ENCODE measurements at places on chromosomes 11 and 22.
A peak's percentile ranks its signal among the peaks of the same experiment; 100 is the strongest.

DNA sequence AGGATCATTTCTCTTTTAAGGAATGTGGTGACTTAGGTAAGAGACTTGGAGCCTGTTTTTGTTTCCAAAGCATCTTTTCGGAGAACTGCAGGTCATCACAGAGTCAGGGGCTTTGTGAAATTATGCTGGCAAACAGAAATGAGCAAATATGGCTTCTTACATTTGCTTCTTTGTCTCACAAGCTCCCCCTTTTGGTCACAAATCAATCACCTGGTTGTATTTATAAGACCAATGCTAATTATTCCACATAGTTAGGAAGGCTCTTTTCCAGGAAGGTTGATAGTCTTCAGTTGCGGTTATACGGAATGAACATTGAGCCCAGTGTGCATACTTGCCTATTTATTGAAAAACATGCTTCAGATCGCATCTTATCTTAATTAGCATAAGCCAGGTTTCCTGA, 34.6 kb upstream of the CEP126 start:
- DNase-seq: no peak

GRCh38 chr11:108698844-108699642, 34.2 kb downstream of the DDX10 start:
- no peak for DNase-seq

DNA sequence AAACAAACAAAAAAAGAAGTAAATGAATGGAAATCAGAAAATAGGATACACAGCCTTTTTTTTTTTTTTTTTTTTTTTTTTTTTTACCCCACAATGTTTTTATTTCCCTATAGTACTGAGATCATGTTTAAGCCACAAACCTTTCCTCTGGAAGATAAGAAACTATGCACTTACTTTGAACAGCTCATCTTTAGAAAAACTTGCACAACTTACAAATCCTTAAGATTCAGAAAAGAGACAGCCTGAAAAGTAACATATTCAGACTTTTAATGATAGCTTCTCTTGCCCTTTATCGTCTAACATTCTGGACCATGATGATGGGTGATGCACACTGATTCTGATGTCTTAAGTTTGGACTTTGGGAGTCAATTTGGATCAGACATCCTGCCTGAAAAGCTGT, 80.3 kb downstream of the TNRC6B start:
- DNase-seq: no peak

DNA sequence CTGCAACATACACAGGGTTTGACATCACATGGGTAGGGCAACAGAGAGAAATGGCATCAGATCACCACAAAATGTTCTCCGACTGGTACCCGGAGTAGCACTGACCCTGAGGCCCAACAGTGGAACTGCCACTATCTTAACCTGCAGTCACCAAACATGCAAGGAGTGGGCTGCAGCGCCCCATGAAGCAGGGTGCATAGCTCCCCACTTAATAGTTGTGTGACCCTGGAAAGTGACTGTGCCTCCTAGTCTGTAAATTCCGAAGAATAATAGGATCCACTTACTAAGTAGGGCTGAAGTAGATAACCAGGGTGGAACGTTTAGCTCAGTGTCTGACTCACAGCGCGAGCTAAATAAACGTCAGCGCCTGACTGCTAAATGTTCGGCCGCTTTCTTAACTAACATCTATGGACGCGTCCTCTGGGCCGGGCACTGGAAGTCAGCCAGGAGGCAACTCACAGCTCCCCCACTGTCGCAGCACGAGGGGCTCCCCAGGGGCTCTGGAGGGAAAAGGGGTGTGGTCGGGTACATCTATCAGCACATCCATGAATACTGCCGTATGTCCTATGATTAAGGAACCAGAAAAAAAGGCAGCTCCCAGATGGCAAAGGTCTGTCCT, 777 bp downstream of the LTO1 start:
- DNase-seq: no peak

DNA sequence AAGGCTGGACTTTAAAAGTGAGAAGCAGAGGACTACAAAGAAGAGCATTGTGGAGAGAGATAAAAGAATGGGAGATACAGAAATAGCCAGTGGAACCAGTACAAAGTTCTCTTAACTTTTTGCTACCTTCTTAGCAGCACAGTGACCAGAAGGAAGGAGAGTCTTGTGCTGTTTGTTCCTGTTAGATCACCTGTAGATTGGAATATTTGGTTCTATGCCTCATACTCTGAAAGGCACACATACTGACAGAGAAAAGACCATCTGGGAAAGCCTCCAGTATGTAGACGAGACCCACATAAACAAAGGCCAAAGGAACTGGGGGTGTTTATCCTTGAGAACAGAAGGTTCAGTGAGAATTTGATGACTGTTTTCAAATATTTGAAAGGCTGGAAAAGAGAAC, 18.7 kb downstream of the RNF141 start:
- DNase-seq: no peak

DNA sequence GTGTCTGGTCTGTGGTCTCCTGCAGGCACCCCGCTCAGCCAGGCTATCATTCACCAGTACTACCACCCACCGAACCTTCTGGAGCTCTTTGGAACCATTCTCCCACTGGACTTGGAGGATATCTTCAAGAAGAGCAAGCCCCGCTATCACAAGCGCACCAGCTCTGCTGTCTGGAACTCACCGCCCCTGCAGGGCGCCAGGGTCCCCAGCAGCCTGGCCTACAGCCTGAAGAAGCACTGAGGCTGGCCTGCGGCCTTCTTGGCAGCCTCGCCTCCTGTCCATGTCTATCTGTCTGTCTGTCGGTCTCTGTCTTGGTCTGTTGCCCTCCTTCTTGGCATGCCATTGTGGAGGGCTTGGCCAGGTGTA, 27.9 kb downstream of the INCENP start:
- DNase-seq: no peak

- DNase-seq: no peak
These were observed 106.1 kb upstream of the CLMP start for GRCh38 chr11:123301013-123301591.

GRCh38 chr11:5597953-5598352, 1.5 kb downstream of the TRIM6 start:
- no peak for DNase-seq

- DNase-seq: no peak
These were observed 12.9 kb upstream of the RHOD start for GRCh38 chr11:67043572-67044349.

DNA sequence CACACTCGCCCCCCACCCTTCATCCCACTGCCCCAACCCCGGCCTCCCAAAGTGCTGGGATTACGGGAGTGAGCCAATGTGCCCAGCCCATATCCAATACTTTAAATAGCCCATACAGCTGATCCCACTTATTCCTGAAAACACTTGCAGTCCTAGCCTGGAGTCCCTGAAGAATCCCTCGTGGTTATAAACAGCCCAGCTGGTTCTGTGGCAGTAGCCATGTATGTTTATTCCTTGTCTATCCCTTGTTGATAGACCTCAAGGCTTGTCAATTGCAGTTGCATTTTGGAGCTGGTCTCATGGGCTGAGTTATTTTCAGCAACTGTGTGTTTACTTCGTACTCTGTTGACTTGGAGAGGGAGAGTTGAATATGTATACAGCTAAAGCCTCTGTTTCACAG, 21.5 kb upstream of the PAFAH1B2 start:
- DNase-seq: no peak

GRCh38 chr11:110433393-110434333, 3.9 kb downstream of the FDX1 start:
- DNase-seq: no peak

GRCh38 chr11:119537306-119538253, 114.6 kb upstream of the THY1 start:
- DNase-seq: no peak

DNA sequence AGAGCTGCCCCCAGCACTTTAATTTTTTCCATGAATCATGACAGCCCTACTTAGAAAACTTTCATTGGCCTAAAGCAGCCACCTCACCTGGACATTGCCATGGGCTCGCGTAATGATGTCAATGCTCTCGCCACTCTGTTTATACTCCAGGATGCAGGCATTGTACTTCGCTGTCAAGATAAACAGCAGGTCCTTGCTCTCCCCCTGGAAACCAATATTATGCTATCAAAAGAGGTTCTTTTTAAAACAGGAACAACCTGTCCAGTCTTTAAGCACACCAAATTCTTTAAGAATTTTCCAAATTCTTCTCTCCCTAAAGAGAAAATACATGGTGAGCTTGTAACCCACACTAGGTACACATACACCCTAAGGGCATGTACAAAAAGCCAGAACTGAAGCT, 3.0 kb downstream of the DDB1 start:
- no peak for DNase-seq

DNA sequence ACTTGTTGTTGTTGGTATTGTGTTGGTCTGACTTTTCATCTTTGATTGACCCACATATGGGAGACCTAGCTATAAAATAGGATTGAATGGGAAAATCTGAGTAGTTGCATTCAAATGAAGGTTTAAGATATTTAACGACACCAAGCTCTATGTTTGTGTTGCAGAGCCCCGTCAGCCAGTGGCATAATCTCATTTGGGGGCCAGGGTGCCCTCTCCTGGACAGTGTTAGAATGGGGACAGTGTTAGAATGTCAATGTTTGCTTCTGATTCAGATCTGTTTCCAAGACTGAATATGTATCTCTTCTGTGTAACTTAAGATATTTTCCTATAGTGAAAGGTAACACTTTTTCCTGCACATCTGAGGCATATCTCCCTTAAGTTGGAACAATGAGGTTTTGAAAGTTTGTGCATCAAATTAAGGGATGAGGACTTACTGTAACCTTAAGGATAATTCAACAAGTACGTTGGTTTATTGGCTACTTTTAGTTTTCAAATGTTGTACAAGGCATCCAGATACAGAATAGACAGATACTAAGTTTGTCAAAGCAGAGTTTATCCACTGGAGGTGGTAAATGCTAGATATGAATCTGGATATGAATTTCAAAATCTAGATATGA, 5.3 kb upstream of the OR52M1 start:
- peak; percentile 53 for DNase-seq

GRCh38 chr11:124442442-124442841, 3.1 kb downstream of the OR8B8 start:
- no peak for DNase-seq

DNA sequence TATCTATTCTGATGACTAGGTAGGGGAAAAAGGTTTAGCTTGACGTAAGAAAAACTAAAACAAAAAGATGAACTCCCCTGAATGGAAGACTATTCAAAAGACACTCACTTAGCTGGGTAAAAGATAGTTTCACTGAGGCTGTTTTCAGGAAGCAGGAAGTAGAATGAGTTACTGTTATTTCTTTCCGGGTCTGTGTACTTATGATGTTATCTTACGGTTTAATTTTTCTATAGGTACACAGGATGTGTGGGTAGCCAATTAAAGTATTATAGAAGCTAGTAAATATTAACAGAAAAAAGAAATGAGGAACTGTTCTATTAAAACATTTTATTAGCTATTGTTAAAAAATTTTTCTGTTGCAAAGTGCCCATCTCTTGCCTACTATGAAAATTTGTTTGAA, 45.8 kb upstream of the MMP7 start:
- DNase-seq: no peak

DNA sequence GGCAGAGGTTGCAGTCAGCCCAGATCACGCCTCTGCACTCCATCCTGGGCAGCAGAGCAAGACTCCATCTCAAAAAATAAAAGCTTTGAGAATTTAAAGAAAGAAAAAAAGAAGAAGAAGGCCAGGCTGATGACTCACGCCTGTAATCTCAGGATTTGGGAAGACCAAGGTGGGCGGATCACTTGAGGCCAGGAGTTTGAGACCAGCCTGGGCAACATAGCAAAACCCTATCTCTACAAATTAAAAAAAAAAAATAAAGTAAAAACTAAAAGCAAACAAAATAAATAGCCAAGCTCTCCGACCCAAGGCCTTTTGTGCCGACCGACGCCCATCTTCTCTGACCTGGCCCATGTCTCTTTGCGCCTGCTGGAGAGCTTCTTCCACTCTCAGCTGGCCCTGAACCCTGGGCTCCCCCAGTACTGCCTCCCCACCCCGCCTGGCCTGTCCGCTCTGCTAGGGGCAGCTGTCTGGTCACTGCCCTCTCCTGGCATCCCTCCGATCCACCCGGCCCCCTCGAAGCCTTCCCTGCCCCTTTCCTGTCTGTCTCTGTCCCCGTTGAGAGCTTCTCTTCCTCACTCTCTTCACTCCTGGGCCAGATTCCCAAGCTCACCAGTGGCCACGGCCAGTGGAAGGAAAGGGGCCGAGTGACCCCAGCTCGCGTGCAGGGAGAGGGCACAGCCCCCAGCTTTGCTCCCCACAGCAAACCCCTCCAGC, 4.8 kb upstream of the LSP1 start:
- no peak for DNase-seq

GRCh38 chr11:116485425-116485824, 287.4 kb downstream of the BUD13 start:
- DNase-seq: no peak

Data from ureter (tissue), 1 donor.